Adrenal gland (tissue), 19 donors: ENCODE measurements at places on chromosomes 5 and 9.
A peak's percentile ranks its signal among the peaks of the same experiment; 100 is the strongest.

GRCh38 chr5:58918021-58918729 is 335.3 kb downstream of the RAB3C start:
- H3K36me3 ChIP-seq: no peaks in the 10 kb centered on the region
- no peaks in the 10 kb centered on the region for H3K27me3 ChIP-seq
- no peak overlapping the region for H3K27ac ChIP-seq
- DNase-seq: no peak

- H3K36me3 ChIP-seq: no peaks in the 10 kb centered on the region
- no peaks in the 10 kb centered on the region for H3K4me1 ChIP-seq
- no peak overlapping the region for H3K27ac ChIP-seq
- H3K27me3 ChIP-seq: no peaks in the 10 kb centered on the region
- H3K4me3 ChIP-seq: no peak overlapping the region
Observed at GRCh38 chr5:15620501-15620900, 120.5 kb downstream of the FBXL7 start.

DNA sequence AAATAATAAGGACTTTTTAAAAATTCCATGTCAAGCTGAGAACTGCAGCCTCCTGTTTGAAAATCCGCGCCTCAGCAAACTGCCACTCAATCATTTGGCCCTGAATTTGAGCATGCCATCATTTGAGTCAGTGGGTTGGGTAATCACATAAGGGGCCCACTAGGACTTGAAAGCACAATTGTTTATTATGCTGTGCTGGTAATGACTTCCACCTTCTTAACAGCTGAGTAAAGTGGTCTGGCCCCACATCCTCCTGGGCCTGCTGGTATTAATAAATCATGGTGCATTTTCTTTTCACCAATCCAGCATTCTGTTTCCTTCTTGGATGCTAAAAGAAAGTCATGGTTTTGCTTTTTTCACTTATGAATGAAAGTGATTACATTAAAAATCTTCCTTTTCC is 103.0 kb upstream of the CTSL start:
- H3K36me3 ChIP-seq: no peaks in the 10 kb centered on the region
- H3K4me1 ChIP-seq: no peaks in the 10 kb centered on the region
- H3K4me3 ChIP-seq: no peak overlapping the region
- H3K27ac ChIP-seq: no peak overlapping the region

GRCh38 chr5:94396687-94397086 is 221.7 kb downstream of the KIAA0825 start:
- no peaks in the 10 kb centered on the region for H3K27me3 ChIP-seq
- H3K27ac ChIP-seq: no peak overlapping the region
- H3K36me3 ChIP-seq: no peaks in the 10 kb centered on the region
- H3K4me3 ChIP-seq: no peak overlapping the region

DNA sequence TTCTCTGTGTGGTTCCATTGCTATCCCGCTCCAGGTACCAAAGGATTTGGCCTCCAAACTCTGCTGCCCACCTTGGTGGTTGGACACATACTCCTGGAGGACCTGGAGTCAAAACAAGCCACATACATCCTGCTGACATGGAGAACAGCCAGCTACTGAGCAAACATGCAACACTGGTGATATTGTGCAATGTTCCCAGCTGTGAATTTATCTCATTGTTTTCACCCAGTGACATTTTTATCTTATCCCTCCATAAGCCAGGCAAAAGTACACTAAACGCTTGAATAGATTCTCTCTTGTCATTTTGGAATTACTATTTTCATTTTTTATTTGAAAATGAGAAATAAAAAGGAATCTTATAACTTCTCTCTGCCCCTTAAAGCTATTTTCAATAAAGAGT is 11.1 kb upstream of the CTSL start:
- no peaks in the 10 kb centered on the region for H3K27me3 ChIP-seq
- peak; percentile 61 for DNase-seq
- no peak overlapping the region for H3K4me3 ChIP-seq
- H3K36me3 ChIP-seq: no peaks in the 10 kb centered on the region
- H3K27ac ChIP-seq: no peak overlapping the region
- peaks cover 6% of the 10 kb centered on the region for H3K4me1 ChIP-seq

GRCh38 chr9:94581728-94582127 is 11.9 kb downstream of the FBP2 start:
- no peaks in the 10 kb centered on the region for H3K4me1 ChIP-seq
- no peaks in the 10 kb centered on the region for H3K36me3 ChIP-seq
- DNase-seq: no peak
- H3K4me3 ChIP-seq: no peak overlapping the region
